Immature natural killer cell (primary cell): ENCODE measurements at places on chromosomes 11 and 22.

DNA sequence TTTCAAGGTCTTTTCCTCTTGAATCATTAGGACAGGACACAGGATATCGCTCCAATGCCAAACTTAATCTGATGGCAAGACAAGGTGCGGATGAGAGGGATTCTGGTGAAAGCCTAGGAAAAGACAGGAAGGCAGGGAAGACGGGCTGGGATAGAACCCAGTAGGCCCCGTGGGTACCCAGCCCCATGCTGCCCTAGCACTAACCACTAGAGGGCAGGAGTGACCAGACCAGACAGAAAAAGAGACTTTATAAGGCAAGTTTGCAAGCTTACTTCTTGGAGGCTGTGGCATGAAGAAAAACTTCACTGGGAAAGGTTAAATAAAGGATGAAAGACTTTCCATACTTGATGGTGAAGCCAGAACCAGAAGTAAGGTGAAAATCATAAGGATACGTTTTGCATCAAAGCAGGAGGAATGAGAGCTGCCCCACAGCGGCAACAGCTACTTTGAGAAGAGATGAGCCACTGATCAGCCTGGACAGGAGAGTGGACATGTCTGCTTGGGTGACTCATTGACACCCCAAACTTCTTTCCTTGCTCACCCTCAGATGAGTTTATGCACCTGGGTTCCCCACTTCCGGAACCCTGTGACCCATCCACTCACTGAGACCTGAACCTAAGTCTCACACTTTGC, 39.8 kb downstream of the SYN3 start:
- DNase-seq: no peak

DNA sequence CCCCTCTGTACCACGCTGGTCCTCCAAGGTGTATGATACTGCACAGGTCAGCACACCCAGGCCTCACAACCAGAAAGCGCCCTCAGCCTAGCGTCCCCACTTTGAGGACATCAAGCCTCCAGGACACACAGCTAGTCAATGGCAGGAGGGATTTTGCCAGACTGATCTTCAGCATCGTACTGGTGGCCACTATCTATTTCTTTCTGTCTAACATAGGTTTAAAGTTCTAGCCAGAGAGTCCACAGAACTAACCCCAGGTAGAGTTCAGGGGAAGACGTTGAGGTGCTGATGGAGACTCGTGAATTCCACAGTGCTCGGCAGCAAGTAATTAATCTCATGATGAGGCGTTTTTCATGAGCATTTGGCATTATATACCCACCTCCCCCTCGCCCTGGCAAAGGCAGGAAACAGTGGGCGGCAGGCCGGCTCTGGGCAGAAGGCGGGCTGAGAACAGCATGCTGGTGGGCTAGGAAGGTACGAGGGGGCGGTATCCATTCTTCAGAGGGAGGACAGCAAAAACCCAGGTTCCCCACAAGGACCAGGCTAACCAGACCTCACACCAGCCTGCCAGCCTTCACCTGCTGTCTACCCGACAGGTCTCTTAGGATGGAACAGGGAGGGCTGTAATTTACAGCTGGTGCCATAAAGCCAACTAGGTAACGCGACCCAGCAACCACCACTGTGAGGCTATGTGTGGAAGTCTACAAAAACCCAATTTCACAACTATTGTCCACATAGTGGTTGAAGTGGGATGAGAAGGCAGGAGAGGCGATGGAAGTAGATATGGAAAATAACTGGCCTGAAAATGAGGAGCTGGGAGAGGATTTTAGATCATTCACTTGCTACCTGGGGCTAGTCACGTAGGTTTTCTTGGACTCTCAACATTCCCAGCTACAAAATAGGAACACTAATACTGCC, 18.5 kb downstream of the MYH9 start:
- no peak for DNase-seq

- DNase-seq: no peak
Observed at GRCh38 chr11:57481915-57482781, 21.8 kb downstream of the RTN4RL2 start.

GRCh38 chr11:112156956-112157766, 6.7 kb downstream of the IL18 start:
- no peak for DNase-seq

GRCh38 chr11:61891331-61892084, at the start of gene FADS3:
TSS of gene FADS3 (minus strand) at chr11:61891545. CDS start at chr11:61891381, 164 bp downstream.
- DNase-seq: peak; percentile 59

GRCh38 chr11:70323806-70324205, 53.3 kb downstream of the PPFIA1 start:
- DNase-seq: no peak
